ENCODE measurements at places on chromosomes 2 and 18.

- no peak for DNase-seq
Observed at GRCh38 chr2:126656431-126657147, 631 bp downstream of the GYPC start.

DNA sequence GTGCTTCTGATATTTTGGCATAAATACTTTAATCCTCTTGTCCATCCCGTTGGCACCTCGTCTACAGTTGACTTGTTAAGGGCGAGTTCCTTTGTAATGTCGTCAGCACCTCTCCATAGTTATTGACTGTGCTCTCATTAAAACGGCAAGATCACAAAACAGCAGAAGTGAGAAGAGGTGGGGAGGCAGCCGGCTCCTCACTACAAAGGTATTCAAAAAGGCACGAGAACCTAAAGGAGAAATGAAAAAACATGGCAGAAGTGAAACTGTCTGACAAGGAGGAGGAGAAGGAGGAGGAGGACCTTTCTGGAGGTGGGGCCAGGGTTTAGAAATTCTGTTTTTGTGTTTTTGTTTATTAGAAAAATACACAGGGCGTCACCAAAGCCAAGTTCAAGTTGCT, 235.6 kb downstream of the BCL11A start:
- DNase-seq, result no peak

DNA sequence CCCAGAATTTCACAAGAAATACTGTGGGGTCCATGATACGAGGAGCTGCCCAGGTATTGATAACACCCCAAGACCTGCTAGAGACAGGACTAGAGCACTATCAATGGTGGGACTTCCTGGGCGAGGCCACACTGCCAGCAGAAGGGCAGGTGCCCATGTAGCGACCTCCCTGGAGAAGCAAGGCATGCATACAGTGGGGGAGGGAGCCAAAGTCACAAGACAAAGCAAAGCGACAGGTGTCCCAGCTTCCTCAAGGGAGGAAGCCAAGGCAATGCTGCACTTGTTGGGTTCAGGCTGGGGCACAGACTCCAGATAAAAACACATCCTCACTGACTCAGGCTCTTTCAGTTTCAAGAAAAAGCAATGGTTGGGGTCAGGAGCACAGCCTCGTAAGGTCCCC, 7.5 kb downstream of the CD207 start:
- no peak for DNase-seq

GRCh38 chr2:218815649-218816048, 16.0 kb downstream of the PRKAG3 start:
- DNase-seq, result no peak

- no peak for DNase-seq
Observed at GRCh38 chr2:65383541-65384488, 48.6 kb downstream of the SPRED2 start.

GRCh38 chr2:224650815-224651439, 65.2 kb downstream of the CCDC195 start:
- DNase-seq, result no peak

DNA sequence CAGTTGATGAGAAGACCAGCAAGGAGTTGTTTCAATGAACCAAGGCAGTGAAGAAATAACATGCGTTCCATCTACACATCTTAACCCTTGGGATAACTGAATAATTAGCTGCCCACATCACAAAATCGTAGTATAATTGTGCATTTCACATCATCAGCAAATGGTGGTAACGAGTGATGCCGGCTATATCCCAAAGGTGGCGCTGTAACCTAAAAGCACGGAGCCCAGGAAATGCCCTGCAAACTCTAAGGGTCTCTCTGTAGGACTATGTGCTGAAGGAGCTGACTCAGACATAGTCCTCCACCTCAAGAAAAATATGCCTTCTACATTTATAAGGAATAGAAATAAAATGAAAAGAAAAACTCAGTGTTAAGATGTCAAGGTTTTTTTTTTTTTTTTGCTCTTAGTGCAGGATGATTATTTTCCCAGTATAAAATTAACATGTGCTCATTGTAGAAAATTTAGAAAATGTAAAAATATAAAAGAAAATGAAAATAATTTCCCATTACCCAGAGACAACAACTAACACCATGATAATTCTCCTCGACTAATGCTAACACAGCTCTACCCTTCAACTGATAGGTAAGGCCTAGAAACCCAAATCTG, 23.1 kb upstream of the DSG3 start:
- no peak for DNase-seq

- DNase-seq, result no peak
Observed at GRCh38 chr2:42096869-42097591, 49.2 kb downstream of the PKDCC start.

DNA sequence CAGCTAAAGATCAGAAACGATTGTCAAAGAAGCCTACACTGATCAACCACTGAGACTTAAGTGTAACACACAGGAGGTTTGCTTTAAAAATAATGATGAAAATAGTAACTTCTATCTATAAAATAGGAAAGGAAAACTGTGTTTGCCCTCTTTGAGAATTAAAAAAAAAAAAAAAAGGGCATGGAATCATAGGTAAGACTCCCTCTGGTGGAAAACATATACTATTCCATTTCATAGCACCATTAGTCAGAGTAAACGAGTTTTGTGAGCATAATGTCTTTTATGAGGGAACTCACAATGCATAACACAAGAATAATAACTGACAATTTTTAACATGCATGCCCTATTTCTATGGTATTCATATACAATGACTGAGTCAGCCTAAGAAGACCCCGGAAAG, 36.3 kb downstream of the SLC35F5 start:
- no peak for DNase-seq

DNA sequence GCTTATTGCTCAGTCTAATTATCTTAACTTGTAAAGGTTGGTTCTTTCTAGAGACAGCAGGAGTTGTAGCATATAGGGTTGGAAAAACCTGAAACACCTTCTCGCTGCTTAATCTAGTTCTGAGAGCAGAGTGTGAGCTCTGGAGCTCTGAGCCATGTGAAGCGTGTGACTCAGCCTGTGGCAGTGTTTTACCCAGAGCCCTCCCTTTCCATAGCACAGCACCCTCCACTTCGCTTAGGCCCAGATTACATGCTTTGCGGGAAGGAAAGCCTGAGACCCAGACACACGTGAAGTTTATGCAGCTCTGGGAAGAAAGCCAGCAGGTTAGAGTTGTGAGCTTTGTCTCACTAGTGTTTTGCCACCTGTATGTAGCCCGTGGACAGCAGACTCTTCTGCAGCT, 74.5 kb downstream of the INPP4A start:
- DNase-seq, result no peak

- no peak for DNase-seq
Observed at GRCh38 chr18:5895876-5896740, 786 bp upstream of the TMEM200C start.

DNA sequence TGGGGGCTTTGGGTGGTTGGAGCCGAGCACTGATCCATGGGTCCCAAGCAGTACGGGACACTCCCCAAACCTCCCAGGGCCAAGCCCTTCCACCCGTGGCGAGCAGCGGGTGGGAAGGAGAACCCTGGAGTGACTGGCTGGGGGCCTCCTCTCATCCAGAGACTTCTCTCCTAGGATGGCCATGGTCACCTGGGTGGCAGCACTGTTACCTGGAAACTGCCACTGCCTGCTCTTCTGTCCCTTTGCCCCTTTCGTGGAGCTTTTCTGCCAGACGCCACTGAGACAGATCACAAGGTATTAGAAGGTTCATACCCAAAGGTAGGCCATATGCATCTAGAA, 26.9 kb downstream of the CENPO start:
- no peak for DNase-seq

GRCh38 chr2:232431705-232432590, 24.0 kb upstream of the ALPI start:
- DNase-seq, result no peak

DNA sequence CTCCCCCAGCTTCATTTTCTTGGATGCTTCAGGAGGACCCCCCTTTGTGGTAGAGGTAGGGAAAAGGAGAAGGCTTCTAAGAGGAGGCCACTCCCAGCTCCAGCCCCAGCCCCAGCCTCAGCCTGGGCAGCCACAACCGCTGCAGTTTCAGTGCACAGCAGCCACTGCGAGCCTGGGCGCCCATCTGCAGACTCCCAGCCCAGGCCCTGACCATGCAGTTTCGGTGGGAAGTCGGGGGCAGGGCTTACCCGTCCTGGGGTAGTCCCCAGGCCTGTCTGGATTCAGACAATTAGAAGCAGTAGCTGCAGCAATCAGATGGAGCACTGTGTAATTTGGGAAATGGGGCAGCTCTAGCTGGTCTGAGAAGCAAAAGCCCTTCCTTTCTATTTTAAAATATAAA, 28.6 kb downstream of the ITM2C start:
- no peak for DNase-seq

DNA sequence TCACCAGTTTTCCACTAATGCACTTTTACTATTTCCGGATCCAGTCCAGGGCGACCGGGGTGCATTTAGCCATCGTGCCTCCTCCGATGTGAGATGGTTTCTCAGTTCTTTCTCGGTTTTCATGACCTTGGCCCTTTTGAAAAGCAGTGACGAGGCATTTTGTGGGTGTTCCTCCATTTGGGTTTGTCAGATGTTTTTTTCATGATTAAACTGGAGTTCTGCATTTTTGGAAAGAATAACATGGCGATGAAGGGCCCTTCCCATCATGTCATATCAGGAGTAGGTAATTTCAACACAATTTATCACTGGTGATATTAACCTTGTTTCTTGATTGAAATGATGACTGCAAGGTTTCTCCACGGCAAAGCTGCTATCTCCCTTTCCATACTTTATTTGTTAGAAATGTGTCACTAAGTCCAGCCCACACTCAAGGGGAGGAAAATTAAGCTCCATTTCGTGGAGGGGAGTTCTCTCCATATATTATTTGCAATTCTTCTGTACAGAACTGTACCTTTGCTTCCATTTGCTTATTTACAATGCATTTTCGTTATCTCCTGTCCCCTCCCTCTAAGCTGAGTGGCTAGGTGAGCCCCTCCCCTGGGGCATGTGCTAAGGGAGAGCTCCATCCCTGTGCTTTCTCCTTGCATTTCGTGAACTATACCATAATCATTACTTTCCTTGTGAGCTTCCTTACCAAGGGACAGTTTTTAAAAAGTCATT, 8.9 kb upstream of the KLF11 start:
- no peak for DNase-seq

DNA sequence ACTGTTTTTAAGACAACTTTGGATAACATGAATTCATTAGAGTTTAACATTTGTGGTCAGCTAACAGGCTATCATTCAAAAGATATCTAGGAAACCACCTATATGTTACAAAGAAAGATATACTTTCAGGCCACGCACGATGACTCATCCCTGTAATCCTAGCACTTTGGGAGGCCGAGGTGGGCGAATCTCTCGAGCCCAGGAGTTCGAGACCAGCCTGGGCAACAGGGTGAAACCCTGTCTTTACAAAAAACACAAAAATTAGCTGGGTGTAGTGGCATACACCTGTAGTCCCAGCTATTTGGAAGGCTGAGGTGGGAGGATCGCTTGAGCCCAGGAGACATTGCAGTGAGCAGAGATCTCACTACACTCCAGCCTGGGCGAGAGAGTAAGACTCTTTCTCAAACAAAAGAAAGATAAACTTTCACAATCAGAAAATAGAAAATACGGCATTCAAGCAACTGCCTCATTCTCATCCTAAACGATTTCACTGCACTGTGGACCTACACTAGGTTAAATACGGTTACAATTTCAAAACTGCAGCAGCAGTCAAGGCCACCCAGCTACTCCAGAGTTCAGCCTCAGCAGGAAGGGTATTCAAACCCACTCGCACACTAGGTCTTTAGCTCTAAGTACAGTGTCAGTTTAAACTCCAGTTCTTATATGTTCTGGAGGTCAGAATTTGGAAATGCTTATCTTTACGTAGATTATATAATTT, 250.0 kb upstream of the SLC39A10 start:
- no peak for DNase-seq

DNA sequence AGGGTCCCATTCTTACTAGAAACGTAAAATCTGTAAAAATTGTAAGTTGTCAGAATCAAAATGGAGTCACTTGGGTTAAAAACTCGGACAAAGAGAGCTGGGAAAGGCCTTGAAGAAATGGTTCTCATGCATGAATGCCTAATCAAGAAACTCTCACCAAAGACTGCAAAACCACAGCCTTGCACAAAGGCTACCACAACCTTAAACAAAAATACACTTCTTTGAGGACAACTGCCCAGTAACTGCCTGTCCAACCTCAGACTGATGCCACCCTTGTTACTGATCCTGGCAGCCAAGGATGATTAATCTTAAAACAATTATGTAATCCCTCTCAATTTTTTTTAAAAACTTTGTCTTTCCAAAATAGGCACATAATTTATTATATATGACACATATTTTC, 299.3 kb downstream of the CCDC85A start:
- no peak for DNase-seq

GRCh38 chr2:11248-11941, 34.9 kb downstream of the FAM110C start:
- peak; percentile 39 for DNase-seq

DNA sequence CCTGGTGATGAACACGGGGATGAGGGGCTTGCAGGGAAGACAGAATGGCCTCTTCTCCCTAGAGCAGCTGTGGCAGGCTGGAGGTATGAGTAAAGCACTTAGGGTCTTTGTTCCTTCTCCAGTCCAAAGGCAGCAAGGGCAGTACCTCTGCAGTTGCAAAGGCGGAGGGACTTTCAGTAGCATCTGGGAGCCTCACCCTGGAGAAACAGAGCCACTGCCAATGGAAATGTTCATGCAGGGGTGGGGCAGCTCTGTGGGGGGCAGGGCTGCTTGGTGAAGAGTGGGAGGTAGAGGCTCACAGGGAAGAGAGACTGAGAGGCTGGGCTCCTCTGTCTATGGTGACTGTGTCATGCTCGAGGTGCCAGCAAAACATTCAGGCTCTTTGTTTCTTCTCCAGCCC, 344.1 kb upstream of the CHAC2 start:
- no peak for DNase-seq

- DNase-seq, result no peak
Observed at GRCh38 chr2:201406077-201406662, 45.1 kb downstream of the TRAK2 start.

- no peak for DNase-seq
Observed at GRCh38 chr2:201084863-201085262, 13.1 kb downstream of the NDUFB3 start.

- DNase-seq, result no peak
Observed at GRCh38 chr2:224885291-224885690, 157.0 kb downstream of the DOCK10 start.

- DNase-seq, result no peak
Observed at GRCh38 chr2:240852671-240853314, 15.8 kb upstream of the AGXT start.

DNA sequence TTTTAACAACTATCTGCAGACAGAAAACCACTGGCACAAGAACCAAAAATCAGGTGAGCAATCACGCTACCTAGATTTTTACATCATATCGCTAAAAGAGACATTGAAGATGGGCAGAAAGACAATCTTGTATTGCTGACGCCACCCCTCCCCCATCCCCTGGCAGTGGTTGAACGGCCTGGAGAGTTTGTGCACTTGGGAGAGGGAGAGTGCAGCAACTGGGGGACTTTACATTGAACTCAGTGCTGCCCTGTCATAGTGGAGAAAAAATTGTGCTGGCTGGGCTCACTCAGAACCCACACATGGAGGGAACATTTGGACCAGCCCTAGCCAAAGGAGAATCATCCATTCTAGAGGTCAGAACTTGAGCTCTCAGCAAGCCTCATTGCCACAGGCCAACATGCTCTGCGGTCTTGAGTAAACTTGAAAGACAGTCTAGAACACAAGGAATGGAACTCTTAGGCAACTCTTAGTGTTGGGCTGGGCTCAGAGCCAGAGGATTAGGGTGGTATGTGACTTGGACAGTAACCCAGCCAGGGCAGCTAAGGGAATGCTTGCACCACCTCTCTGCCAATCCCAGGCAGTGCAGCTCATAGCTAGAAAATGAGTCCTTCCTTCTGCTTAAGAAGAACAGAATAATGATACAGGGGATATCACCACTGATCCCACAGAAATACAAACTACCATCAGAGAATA, 220.0 kb upstream of the CYP26B1 start:
- no peak for DNase-seq

GRCh38 chr2:25309402-25309801, 32.3 kb downstream of the DNMT3A start:
- DNase-seq, result peak; percentile 55

All from stimulated activated CD4-positive, alpha-beta T cell treated with anti-CD3 and anti-CD28 coated beads, Interleukin-15, amount 100 ng/mL, for 1 hour (primary cell).